ENCODE measurements at places on chromosomes 1 and 21.

DNA sequence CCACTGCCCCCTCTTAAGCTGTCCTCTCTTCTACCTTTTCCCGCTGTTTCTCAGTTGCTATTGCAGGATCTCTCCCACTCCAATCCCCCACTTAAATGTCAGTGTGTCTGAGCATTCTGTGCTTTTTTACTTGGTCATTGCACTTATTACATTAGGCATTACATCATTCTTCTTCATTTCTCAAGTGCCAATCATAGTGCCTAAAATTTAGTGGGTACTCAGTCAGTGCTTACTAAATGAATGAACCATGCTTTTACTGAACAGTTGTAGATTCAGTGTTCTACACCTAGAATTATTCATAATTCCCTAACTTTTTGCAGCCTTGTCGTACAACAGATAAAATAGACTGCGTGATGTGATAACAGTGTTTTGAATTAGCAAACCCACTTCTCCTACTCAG, 19.4 kb downstream of the ARMH1 start:
- DNase-seq, result no peak

DNA sequence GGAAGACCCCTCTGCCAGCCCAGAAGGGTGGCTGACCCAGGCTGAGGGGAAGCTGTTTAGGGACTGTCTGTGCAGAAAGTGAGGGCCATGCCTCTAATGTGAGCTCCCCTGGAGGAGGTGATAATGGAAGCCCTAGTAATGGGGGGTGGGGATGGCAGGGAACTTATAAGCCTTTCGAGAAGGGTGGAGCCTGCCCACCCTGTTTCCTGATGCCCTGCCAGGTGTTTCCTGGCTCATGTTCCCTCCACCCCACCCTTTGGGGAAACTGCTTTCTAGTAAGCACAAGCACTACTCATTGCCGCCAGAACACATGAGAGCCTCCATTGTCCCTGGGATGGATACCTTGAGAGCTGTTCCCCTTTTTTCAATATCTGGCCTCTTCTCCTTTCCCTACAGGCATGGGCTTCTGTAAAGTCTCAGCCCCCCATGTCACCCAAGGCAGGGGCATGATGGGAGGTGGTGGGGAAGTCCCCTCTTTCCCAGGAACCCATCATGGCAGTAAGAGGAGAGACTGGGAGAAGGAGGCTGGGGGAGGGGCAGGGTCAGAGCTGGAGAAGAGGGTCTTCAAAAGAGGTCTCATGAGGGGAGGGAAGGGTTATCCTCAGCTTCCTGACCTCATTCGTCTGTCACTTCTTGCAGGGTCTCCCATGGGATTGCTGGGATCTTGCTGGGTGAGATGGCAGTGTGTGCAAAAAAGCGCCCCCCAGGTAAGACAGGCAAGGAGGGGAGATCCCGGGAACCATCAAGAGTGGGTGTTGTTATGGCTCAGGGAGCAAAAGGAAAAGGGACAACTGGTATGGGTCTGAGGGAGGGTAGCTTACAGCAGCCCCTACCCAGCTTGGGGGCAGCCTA, 2.4 kb downstream of the ATP8B2 start:
- no peak for DNase-seq

DNA sequence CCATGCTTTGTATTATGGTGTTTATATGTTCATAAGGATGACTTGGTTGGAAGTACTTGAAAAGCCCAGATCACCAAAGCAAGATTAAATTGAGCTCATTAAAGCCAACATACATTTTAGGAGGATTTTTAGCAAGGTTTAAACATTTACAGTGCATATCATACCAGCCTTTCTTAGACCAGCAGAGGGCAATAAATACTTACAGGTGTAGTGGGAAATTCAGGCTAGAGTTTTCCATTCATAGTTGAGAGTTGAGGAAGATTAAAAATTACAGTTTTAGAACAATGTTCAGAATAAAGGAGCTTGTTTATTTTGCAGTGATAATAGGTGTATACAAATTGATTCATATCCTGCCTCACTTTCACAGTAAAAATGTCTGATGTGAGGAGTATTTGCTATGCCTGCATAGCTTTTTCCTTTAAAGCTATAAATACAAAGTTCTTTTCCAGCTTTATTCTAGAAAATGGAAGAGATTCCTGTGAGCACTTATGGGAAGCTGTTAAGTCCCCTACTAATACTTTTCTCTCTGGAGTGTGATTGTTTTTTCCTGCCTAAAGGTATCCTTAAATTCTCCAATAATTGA, 35.3 kb downstream of the DTL start:
- no peak for DNase-seq

DNA sequence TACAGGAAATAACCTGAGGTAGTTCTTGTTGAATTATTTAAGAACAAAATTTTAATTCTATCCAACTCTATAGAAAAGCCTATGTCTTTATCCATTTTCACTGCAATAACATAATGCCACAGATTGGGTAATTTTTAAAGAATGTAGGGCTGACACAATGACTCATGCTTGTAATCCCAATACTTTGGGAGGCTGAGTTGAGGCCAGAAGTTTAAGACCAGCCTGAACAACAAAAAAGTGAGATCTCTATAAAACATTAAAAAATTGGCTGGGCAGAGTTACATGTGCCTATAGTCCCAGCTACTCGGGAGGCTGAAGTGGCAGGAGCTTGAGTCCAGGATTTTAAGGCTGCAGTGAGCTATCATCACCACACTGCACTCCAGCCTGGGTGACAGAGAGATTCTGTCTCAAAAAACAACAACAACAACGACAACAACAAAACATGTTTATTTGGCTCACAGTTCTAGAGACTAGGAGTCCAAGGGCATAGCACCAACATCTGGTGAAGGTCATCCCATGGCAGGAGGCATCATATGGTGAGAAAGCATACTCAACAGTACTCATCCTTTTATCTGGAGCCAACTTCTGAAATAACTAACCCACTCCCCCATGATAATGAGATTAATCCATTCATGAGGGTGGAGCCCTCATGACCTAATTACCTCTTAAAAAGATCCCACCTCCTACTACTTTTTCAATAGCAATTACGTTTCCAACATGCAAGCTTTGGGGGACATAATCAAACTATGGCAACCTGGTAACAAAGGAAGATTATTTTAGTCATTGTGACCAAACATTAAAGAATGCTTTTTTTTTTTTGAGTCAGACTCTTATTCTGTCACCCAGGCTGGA, 59.6 kb downstream of the ABL2 start:
- no peak for DNase-seq

DNA sequence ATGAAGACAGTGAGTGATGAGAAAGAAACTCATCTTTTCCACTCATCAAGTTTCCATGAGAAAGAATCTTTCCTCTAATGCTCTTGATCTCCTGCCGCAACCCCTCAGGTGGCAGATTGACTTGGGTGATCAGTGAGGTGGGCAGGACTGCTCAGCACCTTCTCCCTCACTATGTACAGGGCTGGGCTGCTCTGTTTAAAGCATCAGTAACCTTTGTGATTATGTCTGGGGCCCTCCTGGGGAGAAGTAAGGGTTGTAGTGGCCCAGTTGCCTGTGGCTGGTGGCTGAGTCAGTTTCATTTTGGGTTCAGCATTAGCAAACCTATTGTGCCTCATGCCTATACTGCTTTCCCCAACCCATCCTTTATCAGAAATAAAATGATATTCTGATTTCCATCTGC, 366.0 kb downstream of the TTLL7 start:
- DNase-seq, result no peak

- DNase-seq, result no peak
These were observed 464.1 kb upstream of the BEND5 start for GRCh38 chr1:49240709-49241221.

DNA sequence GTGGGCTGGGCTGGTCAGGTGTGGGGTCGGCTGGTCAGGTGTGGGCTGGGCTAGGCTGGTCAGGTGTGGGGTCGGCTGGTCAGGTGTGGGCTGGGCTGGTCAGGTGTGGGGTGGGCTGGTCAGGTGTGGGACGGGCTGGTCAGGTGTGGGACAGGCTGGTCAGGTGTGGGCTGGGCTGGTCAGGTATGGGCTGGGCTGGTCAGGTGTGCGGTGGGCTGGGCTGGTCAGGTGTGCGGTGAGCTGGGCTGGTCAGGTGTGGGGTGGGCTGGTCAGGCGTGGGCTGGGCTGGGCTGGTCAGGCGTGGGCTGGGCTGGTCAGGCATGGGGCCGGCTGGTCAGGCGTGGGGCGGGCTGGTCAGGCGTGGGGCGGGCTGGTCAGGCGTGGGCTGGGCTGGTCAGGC, 6.3 kb upstream of the FNDC10 start:
- no peak for DNase-seq
